Bronchus fibroblast of lung (primary cell): ENCODE measurements at places on chromosomes 1 and 21. TPM values are rescaled to one million over a fixed set of nuclear protein-coding genes. Genes with fewer than 3 reads are reported as not detected.

Gene DYNLT5
- 0.30 and 1.7 TPM in 2 replicates for total RNA-seq

Gene FCAMR
- total RNA-seq = not detected in 2 replicates

Gene UBE2U
- not detected in 2 replicates for total RNA-seq

Gene OR2G6
- total RNA-seq = not detected in 2 replicates

Gene NENF
- 78.5 and 85.7 TPM in 2 replicates for total RNA-seq

Gene CELSR2
- total RNA-seq = 1.5 TPM in 2 replicates

Gene KRTAP26-1
- not detected in 2 replicates for total RNA-seq

Gene LCA5L
- total RNA-seq = 0.17 and 0.59 TPM in 2 replicates

Gene LINGO4
- total RNA-seq = not detected in 2 replicates

Gene HFM1
- 0.34 and 1.0 TPM in 2 replicates for total RNA-seq

Gene SNAP47
- total RNA-seq = 33.4 and 33.8 TPM in 2 replicates

Gene LCE1A
- total RNA-seq = not detected in 2 replicates

Gene ELAPOR1
- under 0.01 TPM in 1 of 2 replicates, not detected in the other for total RNA-seq

Gene TSPAN1
- total RNA-seq = 0.89 and 1.0 TPM in 2 replicates

Gene GBP1
- total RNA-seq = 13.6 and 14.4 TPM in 2 replicates

Gene PSRC1
- total RNA-seq = 50.4 TPM in 2 replicates

Gene TNFSF4
- 15.5 and 15.6 TPM in 2 replicates for total RNA-seq

Gene CASZ1
- 0.30 and 0.34 TPM in 2 replicates for total RNA-seq

Gene GPR61
- not detected in 2 replicates for total RNA-seq

Gene TRIM17
- 0.34 and 0.45 TPM in 2 replicates for total RNA-seq

Gene NGF
- total RNA-seq = 0.50 TPM in 1 of 2 replicates, not detected in the other

Gene SLAMF7
- not detected in 2 replicates for total RNA-seq

Gene OR2T35
- total RNA-seq = not detected in 2 replicates

Gene C8A
- not detected in 2 replicates for total RNA-seq

Gene GGPS1
- total RNA-seq = 14.0 and 15.3 TPM in 2 replicates

Gene FAM177B
- total RNA-seq = not detected in 2 replicates

Gene TPTE
- total RNA-seq = not detected in 2 replicates

Gene S100B
- 1.3 and 2.2 TPM in 2 replicates for total RNA-seq

Gene CD2
- not detected in 2 replicates for total RNA-seq

Gene ERG
- total RNA-seq = not detected in 2 replicates

Gene OR2M3
- not detected in 2 replicates for total RNA-seq

Gene GJC2
- 1.9 and 2.4 TPM in 2 replicates for total RNA-seq

Gene RGS13
- total RNA-seq = not detected in 2 replicates

Gene RIPK4
- under 0.01 TPM in 1 of 2 replicates, not detected in the other for total RNA-seq

Gene FAM72D
- total RNA-seq = 3.2 and 4.0 TPM in 2 replicates

Gene OLIG2
- total RNA-seq = not detected in 2 replicates

Gene CLDN17
- not detected in 2 replicates for total RNA-seq

Gene CRP
- total RNA-seq = not detected in 2 replicates

Gene LGR6
- total RNA-seq = under 0.01 TPM in 1 of 2 replicates, not detected in the other

Gene MYOG
- under 0.01 TPM in 1 of 2 replicates, not detected in the other for total RNA-seq

Gene AK4
- total RNA-seq = 2.7 and 3.3 TPM in 2 replicates

Gene NES
- total RNA-seq = 30.5 and 35.0 TPM in 2 replicates

Gene ADGRL2
- 18.9 and 19.0 TPM in 2 replicates for total RNA-seq

Gene RNU5D-1
- not detected in 2 replicates for total RNA-seq

Gene ARMH1
- 0.30 TPM in 1 of 2 replicates, not detected in the other for total RNA-seq

Gene DDR2
- 80.9 and 83.7 TPM in 2 replicates for total RNA-seq

Gene FMO5
- total RNA-seq = 0.59 and 1.0 TPM in 2 replicates
